ENCODE measurements at places on chromosomes 11 and 22. TPM values are rescaled to one million over a fixed set of nuclear protein-coding genes. Genes with fewer than 3 reads are reported as not detected.
A peak's percentile ranks its signal among the peaks of the same experiment; 100 is the strongest.

The TBX10 gene
- total RNA-seq, result not detected

The PYGM gene
- 19.8 TPM for total RNA-seq

The MYBPC3 gene
- total RNA-seq, result not detected

The FADS2 gene
- 24.5 TPM for total RNA-seq

The TESMIN gene
- 2.1 TPM for total RNA-seq

The MIAT gene
- 0.19 TPM for total RNA-seq

The MMP13 gene
- not detected for total RNA-seq

The PLAAT4 gene
- 13.9 TPM for total RNA-seq

The SLC29A2 gene
- total RNA-seq, result 1.2 TPM

- peak overlapping the region; percentile 72 for H3K27ac ChIP-seq
- H3K36me3 ChIP-seq, result peaks cover 5% of the 10 kb centered on the region
- peaks cover 53% of the 10 kb centered on the region for H3K4me1 ChIP-seq
- no peak overlapping the region for H3K4me3 ChIP-seq
- H3K27me3 ChIP-seq, result no peaks in the 10 kb centered on the region
These were observed 88.1 kb downstream of the MICAL2 start for GRCh38 chr11:12198251-12199222.

DNA sequence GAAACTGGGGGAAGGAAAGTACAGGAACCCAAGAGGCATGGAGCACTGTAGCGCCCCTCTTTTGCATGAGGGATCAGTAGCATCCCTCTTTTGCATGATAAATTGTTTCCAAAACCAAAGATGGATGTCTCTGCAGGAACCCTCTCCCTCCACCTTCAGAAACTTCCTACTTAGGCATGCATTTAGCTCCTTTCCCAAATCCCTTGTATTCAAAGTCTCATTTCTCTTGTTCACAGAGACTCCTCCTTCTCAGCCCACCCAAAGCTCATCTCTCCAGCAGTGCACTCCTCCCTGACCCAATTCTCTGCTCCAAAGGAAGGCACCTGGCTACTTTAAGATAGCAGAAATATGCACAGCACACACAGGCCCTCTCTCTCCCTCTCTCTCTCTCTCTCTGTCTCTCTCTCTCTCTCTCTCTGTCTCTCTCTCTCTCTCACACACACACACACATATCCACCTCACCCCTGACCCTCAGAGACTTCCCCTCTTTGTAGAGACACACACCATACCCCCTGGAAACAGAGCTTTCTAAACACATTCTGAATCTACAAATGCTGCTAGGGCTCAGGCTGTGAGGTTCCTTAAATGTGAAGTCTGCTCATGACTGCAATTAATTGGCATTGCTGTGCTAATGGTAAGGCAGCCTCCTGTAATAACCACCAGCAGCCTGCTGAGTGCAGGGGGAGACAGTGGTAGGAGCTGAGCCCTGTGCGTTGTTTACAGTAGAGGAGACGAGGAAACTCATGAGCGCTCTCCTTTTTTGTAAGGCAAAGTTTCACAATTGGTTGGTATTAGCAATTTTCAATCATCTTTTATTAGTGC, 519.6 kb downstream of the NTM start:
- H3K27me3 ChIP-seq, result no peaks in the 10 kb centered on the region
- no peaks in the 10 kb centered on the region for H3K36me3 ChIP-seq
- H3K27ac ChIP-seq, result peak overlapping the region; percentile 74
- DNase-seq, result no peak
- no peak overlapping the region for H3K4me3 ChIP-seq

DNA sequence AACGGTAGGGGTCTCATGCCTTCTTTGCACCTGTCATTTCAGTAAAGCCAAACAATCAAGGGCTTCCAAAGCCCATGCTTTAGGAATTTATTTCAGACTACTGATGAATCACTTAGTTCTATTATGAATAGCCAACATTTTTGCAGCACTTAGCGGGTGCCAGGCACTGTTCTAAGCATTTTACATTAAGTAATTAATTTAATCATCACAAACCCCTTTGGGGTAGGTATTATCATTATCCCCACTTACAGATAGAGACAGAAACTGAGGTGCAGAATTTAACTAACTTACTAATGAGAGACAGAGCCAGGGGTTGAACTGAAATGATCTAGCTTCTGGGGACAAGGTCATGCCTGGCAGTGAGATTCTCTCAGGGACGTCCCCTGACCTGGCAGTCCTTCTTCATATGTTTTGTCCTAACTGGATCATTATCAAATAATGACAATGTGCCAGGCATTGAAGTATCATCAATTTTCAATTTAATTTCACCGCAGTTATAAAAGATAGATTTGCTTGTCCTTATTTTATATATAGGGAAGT, 31.7 kb upstream of the NAV2 start:
- H3K4me3 ChIP-seq, result no peak overlapping the region
- no peak for DNase-seq
- peaks cover 81% of the 10 kb centered on the region for H3K4me1 ChIP-seq
- H3K27ac ChIP-seq, result peak overlapping the region; percentile 92

DNA sequence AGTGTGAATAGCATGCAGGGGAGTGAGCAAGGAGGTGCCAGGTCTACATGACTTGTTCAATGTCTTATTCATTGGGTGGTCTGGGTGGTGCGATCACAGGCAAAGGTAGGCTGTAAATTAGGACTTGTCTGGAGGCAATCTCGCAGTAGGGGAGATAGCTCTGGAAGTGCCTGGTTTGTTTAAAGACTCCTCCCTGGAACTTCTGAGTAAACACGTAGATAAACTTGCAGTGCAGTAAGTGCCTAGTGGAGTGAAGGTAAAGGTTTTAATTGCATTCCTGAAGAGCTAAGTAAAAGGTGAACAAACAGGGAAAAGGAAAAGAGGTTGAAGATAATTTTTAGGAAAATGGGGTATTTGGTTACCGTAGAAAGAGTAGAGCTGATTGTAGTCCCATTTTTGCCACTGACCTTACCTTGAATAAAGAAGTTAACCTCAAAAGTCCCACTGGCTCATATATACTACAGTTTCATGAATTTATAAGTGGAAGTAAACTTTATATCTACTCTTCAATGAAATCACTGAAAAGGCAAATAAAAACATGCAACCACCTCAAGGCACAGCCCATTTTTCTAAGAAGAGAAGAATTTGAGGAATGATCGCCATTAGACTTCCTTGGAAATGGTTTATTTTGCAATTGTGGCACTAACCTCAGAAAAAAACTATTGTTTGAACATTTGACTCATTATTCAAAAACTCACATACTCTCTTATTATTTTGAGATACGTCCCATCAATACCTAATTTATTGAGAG, 44.3 kb downstream of the AASDHPPT start:
- H3K4me1 ChIP-seq, result no peaks in the 10 kb centered on the region
- no peaks in the 10 kb centered on the region for H3K36me3 ChIP-seq
- H3K27ac ChIP-seq, result no peak overlapping the region
- no peak for DNase-seq
- no peak overlapping the region for H3K4me3 ChIP-seq

- H3K36me3 ChIP-seq, result peaks cover 82% of the 10 kb centered on the region
- no peak overlapping the region for H3K4me3 ChIP-seq
- H3K4me1 ChIP-seq, result no peaks in the 10 kb centered on the region
- H3K27ac ChIP-seq, result no peak overlapping the region
- no peak for DNase-seq
These were observed 30.4 kb downstream of the LDHAL6A start for GRCh38 chr11:18485913-18486528.

GRCh38 chr22:23402275-23403151, 177.6 kb downstream of the IGLL1 start:
- peaks cover 17% of the 10 kb centered on the region for H3K4me1 ChIP-seq
- H3K4me3 ChIP-seq, result peak overlapping the region; percentile 57
- H3K27me3 ChIP-seq, result no peaks in the 10 kb centered on the region
- H3K27ac ChIP-seq, result peak overlapping the region; percentile 22
- DNase-seq, result no peak

- no peaks in the 10 kb centered on the region for H3K36me3 ChIP-seq
- H3K27me3 ChIP-seq, result peaks cover 4% of the 10 kb centered on the region
- peak overlapping the region; percentile 13 for H3K4me3 ChIP-seq
- H3K27ac ChIP-seq, result peak overlapping the region; percentile 76
These were observed 66.9 kb downstream of the NFAM1 start for GRCh38 chr22:42365111-42365865.

DNA sequence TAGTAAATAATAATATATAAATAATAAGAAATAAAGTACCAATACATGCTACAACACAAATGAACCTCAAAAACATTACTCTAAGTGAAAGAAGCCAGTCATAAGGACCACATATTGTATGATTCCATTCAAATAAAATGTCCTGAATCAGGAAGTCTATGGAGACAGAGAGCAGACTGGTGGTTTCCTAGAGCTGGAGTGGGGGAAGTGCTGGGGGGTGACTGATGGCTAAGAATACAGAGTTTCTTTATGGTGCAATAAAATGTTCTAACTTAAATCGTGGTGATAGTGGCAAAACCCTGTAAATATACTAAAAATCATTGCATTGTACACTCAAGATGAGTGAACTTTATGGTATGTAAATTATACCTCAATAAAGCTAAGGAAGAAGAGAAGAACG, 376.5 kb downstream of the BUD13 start:
- no peaks in the 10 kb centered on the region for H3K27me3 ChIP-seq
- peaks cover 16% of the 10 kb centered on the region for H3K4me1 ChIP-seq
- no peaks in the 10 kb centered on the region for H3K36me3 ChIP-seq
- DNase-seq, result no peak
- no peak overlapping the region for H3K27ac ChIP-seq

DNA sequence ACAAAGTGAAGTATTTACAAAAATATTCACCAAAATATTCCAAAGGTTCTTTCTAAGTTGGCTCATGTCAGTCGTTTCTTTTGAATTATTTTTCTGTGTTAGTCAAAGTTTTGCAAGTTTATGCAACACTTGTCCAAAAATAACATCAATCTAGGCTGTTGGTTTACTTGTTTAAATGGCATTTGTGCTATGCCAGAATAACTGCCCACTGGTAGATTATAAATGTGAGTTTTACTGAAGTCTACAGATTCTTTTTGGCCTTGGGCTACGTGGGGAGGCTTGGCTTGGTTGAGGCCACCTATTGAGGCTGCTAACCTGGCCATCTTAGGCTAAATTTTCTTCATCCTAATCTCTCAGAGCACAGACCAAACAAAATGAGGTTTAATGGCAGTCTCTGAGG, 1091.9 kb upstream of the RAG2 start:
- DNase-seq, result no peak
- H3K4me1 ChIP-seq, result no peaks in the 10 kb centered on the region
- no peaks in the 10 kb centered on the region for H3K27me3 ChIP-seq
- no peaks in the 10 kb centered on the region for H3K36me3 ChIP-seq

DNA sequence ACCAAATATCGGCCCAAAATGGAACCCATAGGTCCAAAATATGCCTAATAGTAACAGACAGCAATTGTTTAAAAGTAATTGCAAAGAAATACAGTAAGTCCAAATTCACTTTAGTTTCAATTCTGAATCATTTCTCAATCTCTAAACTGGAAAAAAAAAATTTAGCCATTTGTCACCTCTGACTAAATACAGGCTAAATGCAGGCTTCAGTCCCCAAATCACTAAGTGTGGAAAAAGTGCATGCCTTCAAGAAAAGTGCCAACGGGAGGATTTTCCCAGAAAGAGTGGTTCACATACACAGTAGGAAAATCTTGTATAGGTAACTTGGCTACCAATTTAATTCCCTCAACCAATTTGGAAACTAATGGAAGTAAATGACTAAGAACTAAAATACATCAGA, 35.7 kb downstream of the SIK3 start:
- H3K27me3 ChIP-seq, result no peaks in the 10 kb centered on the region
- no peak for DNase-seq
- peaks cover 60% of the 10 kb centered on the region for H3K4me1 ChIP-seq
- no peak overlapping the region for H3K4me3 ChIP-seq
- no peaks in the 10 kb centered on the region for H3K36me3 ChIP-seq

DNA sequence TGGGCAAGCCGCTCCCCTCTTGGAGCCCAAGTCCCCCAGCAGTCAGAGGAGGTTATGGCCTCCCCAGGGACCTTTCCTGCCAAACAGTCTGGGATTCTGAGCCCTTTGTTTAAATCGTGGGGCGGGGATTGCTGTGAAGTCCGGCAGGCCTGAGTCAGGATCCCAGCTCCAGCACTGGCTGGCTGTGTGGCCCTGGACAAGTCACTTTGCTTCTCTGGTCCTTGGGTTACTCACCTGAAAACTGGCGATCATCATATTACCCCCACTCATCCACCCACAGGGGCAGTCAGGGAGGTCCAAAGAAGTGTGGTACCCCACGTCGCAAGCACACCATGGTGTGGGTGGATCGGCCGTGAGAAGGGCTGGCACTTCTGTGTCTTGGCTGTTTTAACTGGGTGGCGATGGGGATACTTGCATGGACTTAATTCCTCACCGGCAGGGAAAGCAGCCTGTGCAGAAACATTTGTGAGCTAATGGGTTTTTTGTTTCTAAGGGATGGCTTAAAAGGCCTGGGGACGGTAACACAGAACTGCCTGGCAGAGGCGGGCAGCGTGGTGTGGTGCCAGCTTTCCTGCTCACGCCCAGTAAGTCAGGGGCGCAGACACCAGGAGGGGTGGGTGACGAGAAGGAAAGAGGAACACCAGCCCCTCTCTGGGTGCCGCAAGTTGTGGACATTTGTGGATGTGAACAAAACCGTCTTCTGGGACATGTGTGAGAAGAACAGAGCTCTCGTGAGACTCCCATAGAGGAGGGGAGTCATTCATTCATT, 31.6 kb upstream of the PRR5 start:
- H3K4me3 ChIP-seq, result no peak overlapping the region
- no peaks in the 10 kb centered on the region for H3K36me3 ChIP-seq
- H3K27me3 ChIP-seq, result no peaks in the 10 kb centered on the region
- H3K4me1 ChIP-seq, result peaks cover 5% of the 10 kb centered on the region
- H3K27ac ChIP-seq, result no peak overlapping the region

DNA sequence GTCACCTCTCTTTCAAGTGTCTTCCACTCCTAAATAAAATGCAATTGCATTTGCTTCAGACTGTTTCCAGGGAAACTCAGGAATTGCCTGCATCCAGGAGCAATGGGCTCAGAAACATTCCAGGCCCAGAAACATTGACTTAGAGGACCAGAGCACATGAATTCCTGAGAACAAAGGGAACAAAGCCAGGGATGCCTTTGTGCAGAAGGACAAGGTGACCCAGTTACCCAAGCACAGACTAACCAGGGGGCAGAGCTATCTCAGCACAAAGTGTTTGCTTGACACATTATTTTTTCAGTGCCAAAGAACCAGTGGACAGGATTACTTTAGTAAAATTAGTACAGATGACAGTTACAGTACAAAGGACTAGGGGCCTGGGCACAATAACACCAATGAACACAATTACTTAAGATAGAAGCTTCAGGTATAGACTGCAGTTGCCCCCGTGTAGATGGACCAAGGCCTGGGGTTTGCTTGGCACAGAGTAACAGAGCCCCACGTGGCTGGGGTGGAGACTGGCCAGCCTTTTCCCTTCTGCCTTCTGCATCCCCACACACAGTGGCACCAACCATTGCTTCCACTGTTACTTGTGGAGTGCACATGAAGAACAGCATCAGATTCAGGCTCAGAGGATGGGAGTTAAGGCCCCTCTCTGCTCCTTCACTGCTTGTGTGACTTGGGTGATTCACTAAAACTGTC, 500.8 kb downstream of the INSC start:
- H3K27me3 ChIP-seq, result no peaks in the 10 kb centered on the region
- H3K4me3 ChIP-seq, result no peak overlapping the region
- H3K4me1 ChIP-seq, result peaks cover 28% of the 10 kb centered on the region
- no peak overlapping the region for H3K27ac ChIP-seq
- no peaks in the 10 kb centered on the region for H3K36me3 ChIP-seq

- H3K4me1 ChIP-seq, result no peaks in the 10 kb centered on the region
- H3K27ac ChIP-seq, result no peak overlapping the region
- no peaks in the 10 kb centered on the region for H3K36me3 ChIP-seq
- H3K4me3 ChIP-seq, result no peak overlapping the region
- DNase-seq, result no peak
These were observed 1048.4 kb downstream of the TBC1D22A start for GRCh38 chr22:47810505-47811500.

All from esophagus muscularis mucosa (tissue), 4 donors.